ENCODE measurements at places on chromosomes 13 and 19.
A peak's percentile ranks its signal among the peaks of the same experiment; 100 is the strongest.

DNA sequence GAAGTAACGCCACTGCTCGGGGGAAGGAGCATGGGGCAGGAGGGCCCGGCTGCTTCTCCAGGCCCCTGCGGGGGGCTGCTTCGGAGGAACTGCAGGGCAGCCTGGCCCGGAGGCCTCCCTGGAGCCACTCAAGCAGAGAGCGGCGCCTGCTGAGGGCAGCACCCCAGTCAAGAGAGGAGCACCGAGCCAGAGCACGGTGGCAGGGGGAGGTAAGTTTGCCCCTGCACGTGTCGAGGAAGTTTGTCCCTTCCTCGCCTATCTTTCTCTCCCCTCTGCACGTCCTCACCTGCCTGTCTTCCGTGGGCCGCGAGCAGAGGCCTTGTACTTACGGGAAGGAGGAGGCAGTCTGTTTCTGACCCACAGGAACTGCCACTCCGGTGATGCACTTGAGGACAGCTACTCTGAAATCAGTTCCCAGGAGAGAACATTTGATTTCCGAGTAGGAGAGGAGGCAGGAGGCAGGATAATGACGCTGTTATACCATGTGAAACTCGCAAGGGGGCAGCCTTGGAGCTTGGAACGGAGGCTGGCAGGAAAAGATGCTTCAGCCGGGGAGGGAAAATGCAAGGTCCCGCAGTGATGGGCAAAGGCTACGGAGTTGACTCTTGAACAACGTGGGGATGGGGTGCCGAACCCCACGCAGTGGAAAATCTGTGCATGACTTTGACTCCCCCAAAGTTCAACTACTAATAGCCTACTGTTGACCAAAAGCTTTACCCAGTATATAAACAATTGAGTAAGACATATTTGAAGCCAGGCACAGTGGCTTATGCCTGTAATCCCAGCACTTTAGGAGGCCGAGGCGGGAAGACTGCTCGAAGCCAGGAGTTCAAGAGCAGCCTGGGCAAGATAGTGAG, 5.0 kb downstream of the FFAR1 start:
- DNase-seq, result peak; percentile 41

DNA sequence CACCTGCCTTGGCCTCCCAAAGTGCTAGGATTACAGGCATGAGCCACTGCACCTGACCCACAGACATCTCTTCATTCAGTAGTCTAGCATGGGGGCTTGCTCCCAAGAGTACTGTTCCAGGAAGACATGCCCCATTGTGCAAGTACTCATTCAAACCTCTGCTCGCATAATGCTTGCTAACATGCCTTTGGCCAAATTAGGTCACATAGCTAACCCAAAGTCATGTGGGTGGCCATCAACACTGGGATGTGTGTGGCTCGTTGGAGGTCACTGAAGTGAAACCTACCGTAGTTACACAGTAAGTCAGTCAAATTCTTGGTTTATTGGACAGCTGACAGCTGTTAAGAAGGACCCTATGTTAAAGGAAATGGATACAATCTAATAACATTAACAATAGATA, 20.3 kb downstream of the RFXAP start:
- DNase-seq, result no peak

DNA sequence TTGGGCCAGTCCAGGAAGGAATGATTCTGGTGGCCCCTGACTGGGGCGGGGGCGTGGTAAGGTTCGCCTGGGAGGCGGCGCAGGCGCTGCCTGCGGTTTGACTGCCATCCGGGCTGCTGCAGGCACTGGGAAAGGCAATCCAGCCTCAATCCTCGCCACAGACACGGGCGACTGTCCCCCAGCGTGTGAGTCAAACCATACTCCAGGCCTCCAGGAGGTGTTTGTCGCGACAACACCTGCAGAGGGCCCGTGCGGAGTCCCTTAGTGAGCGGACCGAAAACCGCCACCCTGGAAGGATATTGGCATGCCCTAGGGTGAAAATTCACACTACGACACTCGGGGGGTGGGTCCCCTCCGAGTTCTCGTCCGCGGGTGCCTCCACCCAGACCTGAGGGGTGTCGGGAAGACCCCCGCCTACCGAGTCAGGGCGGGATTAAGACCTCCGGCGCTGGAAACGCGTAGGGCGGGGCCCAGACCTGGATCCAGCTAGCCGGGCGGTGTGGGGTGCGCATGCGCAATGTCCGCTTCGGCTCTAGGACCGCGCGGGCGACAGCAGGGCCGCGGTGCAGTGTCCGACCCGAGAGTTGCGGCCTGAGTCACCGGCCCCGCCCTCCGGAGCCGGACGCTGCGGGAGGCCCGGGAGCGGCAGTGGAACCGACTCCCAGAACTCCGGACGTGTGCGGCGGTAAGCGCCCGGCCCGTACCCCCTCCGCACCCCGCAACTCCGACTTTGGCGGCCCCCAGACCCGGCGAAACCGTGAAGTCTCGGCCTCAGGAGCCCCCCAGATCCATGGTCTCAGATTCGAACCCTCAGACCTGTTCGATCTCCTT, at the start of gene CAPNS1:
CAPNS1 (plus strand) TSS at position 594 of the 831 bp plus-strand sequence. CDS start 946 bp downstream, outside the sequence.
- peak; percentile 74 for DNase-seq

GRCh38 chr19:53158119-53158656, 665 bp downstream of the ZNF347 start:
- DNase-seq, result no peak

- DNase-seq, result no peak
Measured at GRCh38 chr13:23488442-23488841, 54.9 kb upstream of the SACS start.

- DNase-seq, result no peak
Measured at GRCh38 chr13:87208636-87209035, 462.5 kb upstream of the SLITRK5 start.

GRCh38 chr19:7862413-7862951, 11.7 kb downstream of the PRR36 start:
- DNase-seq, result peak; percentile 20

DNA sequence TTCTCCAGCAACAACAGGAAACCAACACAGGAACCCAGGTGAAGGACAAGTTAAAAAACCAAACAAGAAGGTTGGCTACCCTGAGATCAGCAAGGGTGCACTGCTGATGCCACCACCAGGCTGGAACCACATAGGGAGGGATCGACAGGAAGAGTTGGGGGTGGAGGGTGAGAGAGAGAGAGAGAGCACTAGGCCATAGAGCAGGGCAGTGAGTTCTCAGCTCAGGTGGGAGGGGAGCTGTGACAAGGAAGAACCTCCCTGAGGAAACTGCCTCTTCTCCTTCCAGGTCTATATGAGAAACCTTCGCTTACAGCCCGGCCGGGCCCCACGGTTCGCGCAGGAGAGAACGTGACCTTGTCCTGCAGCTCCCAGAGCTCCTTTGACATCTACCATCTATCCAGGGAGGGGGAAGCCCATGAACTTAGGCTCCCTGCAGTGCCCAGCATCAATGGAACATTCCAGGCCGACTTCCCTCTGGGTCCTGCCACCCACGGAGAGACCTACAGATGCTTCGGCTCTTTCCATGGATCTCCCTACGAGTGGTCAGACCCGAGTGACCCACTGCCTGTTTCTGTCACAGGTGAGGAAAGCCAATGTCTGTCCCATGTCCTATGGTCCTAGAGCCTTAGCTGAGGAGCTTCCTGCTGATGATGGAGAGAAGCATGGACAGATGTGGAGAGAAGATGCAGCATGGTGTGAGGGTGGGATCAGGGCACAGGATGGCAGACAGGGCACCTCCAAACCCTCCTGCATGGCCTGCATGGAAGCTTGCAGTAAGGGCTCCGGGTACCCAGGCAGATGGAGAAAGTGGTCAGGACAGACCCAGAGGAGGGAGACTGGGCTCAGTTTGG, 2.5 kb downstream of the KIR2DL4 start:
- no peak for DNase-seq

- no peak for DNase-seq
Measured at GRCh38 chr19:3478409-3479176, 1.7 kb downstream of the SMIM24 start.

DNA sequence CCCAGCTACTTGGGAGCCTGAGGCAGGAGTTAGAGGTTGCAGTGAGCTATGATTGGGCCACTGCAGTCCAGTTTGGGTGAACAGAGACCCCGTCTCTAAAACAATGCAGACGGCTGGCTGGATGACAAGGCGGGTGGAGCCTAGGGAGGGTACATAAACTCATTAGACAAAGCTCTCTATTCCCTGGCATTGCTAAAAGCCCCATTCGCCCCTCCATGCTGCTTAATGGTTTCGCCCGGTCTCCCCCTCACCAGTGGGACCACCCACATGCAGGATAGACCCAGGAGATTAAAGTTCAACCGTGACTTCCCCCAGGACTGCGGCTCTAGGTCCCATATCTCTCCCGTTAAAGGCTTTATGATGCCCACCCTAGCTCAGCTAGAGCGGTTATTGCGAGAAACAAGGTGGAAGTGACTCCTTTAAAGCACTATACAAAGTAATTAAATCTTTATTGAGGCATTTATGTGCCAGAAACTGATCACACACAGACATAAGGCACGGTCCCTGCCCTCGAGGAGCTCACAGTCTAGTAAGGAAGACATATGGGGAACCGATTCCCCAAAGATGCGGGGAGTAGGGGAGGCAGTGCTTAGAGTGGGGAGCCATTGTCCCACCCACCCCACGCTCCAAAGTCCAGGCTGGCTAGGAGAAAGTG, 4.9 kb downstream of the LYPD3 start:
- DNase-seq, result no peak

DNA sequence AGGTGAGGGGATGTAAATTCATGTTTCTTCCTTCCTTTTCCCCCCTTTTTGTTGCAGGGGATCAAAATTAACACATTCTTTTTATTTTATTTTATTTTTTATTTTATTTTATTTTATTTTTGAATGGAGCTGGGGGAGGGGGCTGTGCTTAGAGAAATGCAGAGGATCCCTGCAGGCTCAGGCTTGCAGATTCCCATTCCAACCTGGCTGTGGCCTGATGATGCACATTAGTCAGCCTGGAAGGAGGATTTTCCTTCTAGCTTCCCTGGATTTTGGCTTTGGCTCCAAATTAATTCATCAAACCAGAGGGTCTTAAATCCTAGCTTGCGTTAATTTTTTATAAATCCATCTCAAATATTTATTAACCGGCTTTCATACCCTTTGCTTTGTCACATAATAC, 67.0 kb downstream of the FREM2 start:
- no peak for DNase-seq

- no peak for DNase-seq
Measured at GRCh38 chr13:76828316-76828741, 57.9 kb downstream of the KCTD12 start.

DNA sequence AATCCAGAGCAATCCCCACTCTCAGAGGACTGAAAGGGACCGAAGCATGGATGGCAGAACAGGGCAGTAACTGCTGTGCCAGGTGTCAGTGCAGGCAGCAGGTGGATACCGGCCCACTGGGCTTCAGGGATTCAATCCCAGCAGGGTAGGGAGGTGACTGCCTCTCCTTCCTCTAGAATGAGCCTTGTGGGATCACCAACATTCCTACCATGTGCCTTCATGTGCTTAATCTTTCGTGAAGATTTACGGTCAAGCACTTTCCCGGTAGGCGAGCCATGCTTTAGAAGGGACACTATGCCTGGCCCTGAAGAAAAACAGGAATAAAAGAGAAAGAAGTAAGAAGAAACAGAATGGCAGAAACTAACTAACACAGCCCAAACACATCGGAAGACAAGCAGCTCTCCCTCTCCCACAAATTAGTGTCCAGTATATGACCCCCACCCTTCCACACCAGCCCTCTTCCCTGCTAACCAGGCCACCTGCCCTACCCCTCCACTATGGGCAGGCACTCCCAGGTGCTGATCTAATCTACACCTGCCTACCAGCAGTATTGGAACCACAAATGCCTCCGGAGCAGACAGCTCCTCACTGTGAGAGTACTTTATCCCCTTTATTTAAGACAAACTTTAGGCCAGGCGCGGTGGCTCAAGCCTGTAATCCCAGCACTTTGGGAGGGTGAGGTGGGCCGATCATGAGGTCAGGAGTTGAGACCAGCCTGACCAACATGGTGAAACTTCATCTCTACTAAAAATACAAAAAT, 162.5 kb downstream of the NUFIP1 start:
- DNase-seq, result no peak

DNA sequence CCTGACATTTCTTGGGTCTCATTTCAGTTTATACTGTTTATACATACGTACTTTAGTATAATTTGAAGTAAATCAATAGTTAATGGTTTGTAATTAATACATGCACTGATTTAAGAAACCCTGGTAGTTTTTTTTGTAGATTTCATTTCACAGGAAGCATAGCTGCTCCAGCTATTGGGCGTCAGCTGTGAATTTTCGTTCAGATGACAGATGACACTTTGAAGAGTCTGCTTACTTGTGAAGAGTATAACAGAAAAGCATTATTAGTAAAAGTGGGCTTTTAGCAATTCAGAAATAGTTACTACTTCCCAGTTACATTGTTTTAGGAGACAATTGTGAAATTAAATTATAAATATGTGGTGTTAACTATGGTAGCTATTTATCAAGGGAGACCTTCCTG, 44.4 kb downstream of the METTL21C start:
- DNase-seq, result no peak

DNA sequence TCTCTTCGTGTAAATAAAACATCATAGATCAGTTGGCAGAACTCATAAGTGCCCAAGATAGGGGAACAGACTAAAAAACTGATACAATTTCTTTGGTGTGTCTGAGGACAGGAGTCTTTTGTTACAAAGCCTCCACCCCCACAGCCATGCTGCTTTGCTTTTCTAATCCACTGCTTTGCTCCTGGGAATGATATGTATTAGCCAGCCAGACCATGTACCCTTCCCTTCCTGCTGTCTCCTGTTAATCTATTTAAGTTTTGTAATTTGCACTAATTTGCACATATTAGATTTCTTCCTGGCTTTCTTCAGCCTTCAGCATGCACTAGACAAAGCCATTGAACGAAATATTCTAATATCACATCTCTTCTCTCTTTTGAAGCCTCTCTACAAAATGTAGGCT, 130.5 kb downstream of the MAB21L1 start:
- no peak for DNase-seq

- DNase-seq, result no peak
Measured at GRCh38 chr13:23671897-23672296, 101.7 kb downstream of the TNFRSF19 start.

DNA sequence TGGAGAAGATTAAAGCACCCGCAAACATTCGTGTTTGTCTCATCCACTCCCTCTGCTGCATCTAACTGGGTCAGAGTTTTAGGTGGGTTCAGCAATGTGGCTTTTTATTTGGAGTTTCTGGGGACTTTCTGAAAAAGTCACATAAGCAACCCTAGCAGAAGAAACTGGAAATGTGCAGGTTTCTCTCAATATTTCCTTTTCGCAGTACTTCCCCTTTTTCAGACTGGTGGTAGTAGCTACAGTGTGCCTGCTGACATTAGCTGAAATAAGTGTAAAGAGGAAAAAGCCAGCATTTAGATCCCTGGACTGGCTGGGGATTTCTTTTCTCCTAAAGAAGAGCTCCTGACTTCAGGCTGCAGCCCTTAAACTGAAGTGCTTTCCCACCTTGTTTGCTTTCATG, 15.9 kb upstream of the OLFM4 start:
- DNase-seq, result no peak

DNA sequence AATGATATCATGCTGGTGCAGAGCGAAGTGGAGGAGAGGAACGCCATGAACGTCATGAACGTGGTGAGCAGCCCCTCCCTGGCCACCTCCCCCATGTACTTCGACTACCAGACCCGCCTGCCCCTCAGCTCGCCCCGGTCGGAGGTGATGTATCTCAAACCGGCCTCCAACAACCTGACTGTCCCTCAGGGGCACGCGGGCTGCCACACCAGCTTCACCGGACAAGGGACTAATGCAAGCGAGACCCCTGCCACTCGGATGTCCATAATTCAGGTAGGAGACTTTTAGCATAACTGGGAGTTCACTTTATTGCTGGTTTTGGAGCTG, 3.3 kb downstream of the PCDH17 start:
- DNase-seq, result no peak
